ENCODE measurements at places on chromosomes 12 and 14. TPM values are rescaled to one million over a fixed set of nuclear protein-coding genes. Genes with fewer than 3 reads are reported as not detected.

Gene SLC2A13
- 10.2 TPM for total RNA-seq

Gene TAS2R31
- 2.6 TPM for total RNA-seq

Gene M6PR
- total RNA-seq: 338 TPM

Gene LRP1
- 464 TPM for total RNA-seq

Gene TEX22
- 0.51 TPM for total RNA-seq

Gene SERPINA5
- not detected for total RNA-seq

Gene SOS2
- total RNA-seq: 23.8 TPM

Gene NOXRED1
- total RNA-seq: 0.26 TPM

Gene CIROP
- total RNA-seq: 1.0 TPM

Gene MMP14
- total RNA-seq: 375 TPM

Gene CFAP54
- 5.1 TPM for total RNA-seq

Gene MGAT4C
- under 0.01 TPM for total RNA-seq

Gene SLC41A2
- 22.8 TPM for total RNA-seq

Gene SOAT2
- not detected for total RNA-seq

Gene PTHLH
- total RNA-seq: 0.26 TPM

Gene ZCRB1
- total RNA-seq: 31.2 TPM

Gene TGM1
- total RNA-seq: 0.83 TPM

Data from fibroblast of lung (primary cell).